ENCODE measurements at places on chromosomes 4 and X.
A peak's percentile ranks its signal among the peaks of the same experiment; 100 is the strongest.

- DNase-seq: no peak
These were observed 434.1 kb downstream of the ANKRD50 start for GRCh38 chr4:124278477-124278876.

DNA sequence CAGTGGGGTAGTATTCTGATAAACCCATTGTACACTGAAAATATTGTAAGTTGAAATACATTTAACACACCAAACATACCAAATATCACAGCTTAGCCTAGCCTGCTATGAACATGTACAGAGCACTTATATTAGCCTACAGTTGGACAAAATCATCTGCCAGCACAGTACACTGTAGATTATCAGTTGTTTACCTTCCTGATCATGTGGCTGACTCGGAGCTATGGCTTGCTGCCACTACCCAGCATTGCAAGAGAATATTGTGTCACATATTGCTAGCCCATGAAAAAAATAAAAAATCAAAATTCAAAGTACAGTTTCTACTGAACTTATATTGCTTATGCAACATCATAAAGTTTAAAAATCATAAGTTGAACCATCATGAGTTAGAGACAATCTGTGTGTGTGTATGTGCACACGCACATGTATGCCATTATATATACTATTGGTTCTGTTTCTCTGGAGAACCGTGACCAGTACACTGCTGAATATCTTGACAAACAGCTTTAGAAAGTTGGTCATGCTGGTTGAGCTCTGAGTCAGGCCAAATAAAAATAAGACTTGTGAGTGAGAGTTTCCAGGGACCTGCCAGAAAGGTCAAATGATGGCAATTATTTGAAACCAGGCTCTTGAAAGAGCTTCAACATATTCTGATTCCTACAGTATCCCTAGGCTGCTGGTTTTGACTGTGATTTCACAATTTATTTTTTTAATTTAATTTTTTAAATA is 238.5 kb downstream of the PRR32 start:
- no peak for DNase-seq

DNA sequence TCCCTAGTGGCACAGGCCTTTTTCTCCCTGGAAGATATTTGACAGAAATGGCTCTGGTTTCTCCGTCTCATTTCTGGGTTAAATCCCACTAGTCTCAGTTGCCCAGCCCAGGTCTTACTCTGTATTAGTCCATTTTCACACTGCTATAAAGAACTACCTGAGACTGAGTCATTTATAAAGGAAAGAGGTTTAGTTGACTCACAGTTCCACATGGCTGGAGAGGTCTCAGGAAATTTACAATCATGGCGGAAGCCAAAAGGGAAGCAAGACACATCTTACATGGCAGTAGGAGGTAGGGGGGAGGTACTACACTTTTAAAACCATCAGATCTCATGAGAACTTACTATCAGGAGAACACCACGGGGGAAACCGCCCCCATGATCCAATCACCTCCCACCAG is 81.9 kb downstream of the FHDC1 start:
- no peak for DNase-seq

- DNase-seq: peak; percentile 49
These were observed 64.8 kb upstream of the STOX2 start for GRCh38 chr4:183840311-183840710.

- DNase-seq: no peak
These were observed 17.1 kb upstream of the SMIM20 start for GRCh38 chr4:25896776-25897539.
